ENCODE measurements at places on chromosomes 6 and 20.

DNA sequence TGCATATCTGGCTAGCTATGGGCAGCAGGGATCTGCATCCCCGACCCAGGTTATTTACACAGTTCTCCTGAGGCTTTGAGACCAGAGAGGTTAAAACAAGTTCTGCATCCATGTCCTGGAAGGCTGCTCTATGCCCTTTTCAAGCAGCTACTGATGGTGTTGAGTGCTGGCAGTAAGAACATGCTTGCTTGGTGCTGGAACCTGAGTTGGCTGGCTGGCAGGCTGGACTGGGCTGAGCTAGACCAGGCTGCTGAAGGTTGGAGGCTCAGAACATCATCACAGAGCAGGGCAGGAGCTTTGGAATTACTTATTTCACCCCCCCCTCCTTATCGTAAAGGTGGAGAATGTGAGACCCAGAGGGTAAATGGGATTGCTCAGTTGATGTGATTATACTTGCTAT lies 16.9 kb upstream of the LRFN2 start:
- DNase-seq = no peak

DNA sequence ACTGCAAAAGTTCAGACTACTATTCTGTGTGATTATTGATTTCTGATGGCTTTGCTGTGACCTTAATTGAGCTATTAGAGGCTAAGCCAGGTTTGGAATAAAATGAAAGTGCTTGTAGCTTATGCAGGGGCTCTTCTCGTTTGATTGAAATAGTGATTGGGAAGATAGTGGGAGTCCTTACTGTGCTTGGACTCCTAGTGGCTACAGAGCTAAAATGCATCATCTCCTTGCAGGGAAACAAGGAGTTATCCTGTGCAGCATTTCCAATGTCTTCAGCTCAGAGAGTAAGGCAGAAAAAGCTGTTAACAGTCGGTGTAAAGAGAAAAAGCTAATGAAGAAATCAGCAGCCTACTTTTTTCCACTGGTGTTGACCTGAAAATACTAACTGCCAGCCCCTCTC lies 173.5 kb downstream of the SLC35F1 start:
- DNase-seq = no peak

DNA sequence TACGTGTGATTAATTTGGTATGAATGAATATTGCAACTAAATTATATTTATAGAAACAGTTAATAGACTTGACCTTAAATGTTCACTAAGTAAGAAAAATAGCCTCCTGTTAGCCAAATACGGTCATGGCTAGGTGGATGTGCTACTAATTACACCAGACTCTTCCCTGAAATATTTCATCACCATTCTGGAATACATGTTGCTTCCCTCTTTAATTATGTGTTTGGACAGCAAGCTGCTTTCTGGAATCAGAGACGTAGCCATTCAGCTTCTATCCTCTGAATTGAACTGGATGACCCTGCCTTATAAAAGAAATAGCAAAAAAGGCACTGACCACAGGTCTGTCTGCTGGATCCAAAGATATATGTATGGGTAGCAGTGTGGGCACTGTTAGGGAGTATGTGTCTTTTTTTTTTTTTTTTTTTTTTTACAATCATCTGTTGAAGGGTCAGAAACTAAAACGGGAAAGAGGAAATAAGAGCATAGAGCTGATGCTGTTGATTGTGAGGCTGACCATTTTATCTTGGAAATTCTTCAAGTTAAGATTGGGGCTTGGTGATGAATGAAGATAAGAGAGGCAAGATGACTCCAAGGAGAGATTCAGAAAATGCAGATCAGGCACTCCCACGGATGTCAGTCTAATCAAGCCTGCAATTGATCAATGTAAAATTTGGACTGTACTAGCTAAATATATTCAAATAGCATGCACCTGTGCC lies 283.2 kb upstream of the HSF2 start:
- DNase-seq = peak; percentile 21

DNA sequence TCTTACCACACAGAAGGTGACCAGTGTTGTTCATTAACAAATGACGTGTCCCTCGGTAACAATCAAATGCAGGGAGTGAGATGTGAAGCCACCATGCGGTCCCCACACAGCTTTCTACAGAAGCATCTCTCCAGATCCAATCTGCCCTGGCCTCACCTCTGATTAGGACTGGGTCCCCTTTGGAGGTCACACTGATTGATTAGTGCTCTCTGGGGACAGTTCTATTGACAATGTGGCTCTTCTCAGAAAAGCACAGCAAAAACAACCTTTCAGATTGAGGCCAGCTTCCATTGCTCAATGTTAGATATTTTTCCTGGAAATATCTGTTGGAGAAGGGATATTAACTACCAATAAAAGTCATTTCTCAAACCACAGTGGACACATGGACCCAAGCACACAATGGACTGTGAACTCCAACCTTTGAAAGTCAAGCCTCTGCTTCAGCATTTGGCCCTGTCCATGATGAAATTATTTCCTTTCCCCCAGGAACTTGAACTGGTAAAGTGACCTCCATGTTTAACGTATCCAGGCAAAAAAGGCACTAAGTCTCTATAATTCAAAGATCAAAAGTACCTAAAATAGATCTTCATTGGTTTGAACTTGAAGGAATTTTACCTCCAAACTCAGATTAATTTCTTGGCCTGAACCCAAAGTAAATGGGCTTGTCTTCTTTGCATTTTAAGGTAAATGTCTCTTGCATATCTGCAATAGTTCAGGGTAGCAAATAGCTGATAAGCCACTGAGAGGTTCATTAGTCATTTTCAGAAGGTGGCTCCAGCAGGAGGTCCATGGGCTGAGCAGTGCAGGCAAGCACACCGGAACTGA lies 118.5 kb downstream of the FOXA2 start:
- DNase-seq = peak; percentile 3

- peak; percentile 13 for DNase-seq
Observed at GRCh38 chr6:161353208-161353613, 79.3 kb upstream of the AGPAT4 start.

- DNase-seq = no peak
Observed at GRCh38 chr20:46979603-46980241, 85.1 kb downstream of the EYA2 start.

- no peak for DNase-seq
Observed at GRCh38 chr6:74451953-74452352, 753.9 kb downstream of the COL12A1 start.

DNA sequence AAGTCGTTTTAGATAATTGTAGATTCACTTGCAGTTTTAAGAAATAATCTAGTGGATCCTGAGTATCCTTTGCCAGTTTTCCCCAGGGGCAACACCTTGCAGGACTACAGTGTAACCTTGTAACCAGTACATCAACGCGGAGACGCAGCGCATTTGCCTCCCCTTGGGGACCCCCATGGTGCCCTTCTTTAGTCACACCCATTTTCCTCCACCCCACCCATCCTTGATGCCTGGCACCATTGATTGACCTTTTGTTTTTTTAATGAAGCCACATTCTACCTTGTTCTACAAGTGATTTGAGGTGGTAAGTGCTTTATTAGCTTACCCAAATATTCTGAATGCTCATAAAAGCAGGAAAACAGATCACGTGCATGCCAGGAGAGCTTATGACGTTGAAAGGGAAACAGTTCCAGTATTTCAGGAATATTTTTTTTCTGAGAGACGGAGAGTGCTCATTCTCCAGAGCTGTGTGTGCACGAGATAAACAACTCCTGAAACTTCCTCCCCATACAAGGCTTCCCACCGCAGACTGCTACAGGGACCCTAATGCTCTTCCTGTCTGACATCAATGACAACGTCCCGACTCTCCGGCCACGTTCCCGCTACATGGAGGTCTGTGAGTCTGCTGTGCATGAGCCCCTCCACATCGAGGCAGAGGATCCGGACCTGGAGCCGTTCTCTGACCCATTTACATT lies 35.7 kb downstream of the CDH26 start:
- DNase-seq = no peak

DNA sequence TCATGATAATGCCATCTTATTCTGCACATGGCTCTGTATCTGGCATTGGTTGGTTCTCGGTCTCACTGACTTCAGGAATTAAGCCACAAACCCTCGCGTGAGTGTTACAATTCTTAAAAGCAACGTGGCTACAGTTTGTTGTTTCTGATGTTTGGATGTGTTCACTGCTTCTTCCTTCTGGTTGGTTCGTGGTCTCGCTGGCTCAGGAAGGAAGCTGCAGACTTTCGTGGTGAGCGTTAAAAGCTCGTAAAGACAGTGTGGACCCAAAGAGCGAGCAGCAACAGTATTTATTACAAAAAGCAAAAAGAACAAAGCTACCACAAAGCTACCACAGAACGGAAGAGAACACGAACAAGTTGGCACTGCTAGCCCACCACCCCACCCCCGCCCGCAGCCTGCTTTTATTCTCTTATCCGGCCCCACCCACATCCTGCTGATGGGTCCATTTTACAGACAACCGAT lies 51.1 kb downstream of the MYLIP start:
- DNase-seq = no peak

- no peak for DNase-seq
Observed at GRCh38 chr6:166544296-166544605, 42.2 kb downstream of the RAMACL start.

- peak; percentile 61 for DNase-seq
Observed at GRCh38 chr6:132087391-132087790, 136.2 kb upstream of the CCN2 start.

GRCh38 chr6:134223796-134224420 lies 94.0 kb downstream of the SGK1 start:
- no peak for DNase-seq

GRCh38 chr6:127188744-127189143 lies 70.3 kb downstream of the RSPO3 start:
- no peak for DNase-seq

All from NCI-H226 (cell line).